Vagina (tissue), 2 donors: ENCODE measurements at places on chromosomes 1 and 21. TPM values are rescaled to one million over a fixed set of nuclear protein-coding genes. Genes with fewer than 3 reads are reported as not detected.

The WNT3A gene
- not detected for total RNA-seq

The MUTYH gene
- total RNA-seq = 27.0 TPM

The CELA2A gene
- not detected for total RNA-seq

The NOTCH2NLA gene
- 59.4 TPM for total RNA-seq

The ZNF593OS gene
- total RNA-seq = not detected

The NBPF6 gene
- not detected for total RNA-seq

The TMOD4 gene
- 2.2 TPM for total RNA-seq

The OR10Z1 gene
- total RNA-seq = not detected

The PLK3 gene
- 77.6 TPM for total RNA-seq

The CCNL2 gene
- 319 TPM for total RNA-seq

The IQCC gene
- not detected for total RNA-seq
